ENCODE measurements at places on chromosomes 11 and 22.
A peak's percentile ranks its signal among the peaks of the same experiment; 100 is the strongest.

- peak; percentile 16 for DNase-seq
These were observed 179.0 kb downstream of the GRM5 start for GRCh38 chr11:88886796-88887195.

DNA sequence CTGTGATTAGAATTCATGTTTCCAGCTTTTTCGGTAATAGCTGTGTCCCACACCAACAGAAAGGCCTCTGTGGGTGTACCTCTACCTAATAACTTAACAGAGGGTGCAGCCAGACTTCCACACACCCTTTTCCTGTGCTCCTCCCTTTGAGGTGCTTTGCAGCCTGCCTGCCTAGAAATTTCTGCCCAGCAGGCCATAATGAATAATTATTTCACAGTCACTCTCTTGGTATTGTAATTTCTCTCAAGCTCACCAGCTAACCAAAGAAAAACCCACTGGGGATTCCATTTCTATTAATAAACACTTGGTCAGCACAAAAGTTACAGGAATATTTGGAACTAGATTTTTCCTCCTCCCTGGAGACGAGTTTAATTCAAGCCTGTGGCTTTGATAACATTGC, 13.3 kb downstream of the WT1 start:
- DNase-seq, result no peak

DNA sequence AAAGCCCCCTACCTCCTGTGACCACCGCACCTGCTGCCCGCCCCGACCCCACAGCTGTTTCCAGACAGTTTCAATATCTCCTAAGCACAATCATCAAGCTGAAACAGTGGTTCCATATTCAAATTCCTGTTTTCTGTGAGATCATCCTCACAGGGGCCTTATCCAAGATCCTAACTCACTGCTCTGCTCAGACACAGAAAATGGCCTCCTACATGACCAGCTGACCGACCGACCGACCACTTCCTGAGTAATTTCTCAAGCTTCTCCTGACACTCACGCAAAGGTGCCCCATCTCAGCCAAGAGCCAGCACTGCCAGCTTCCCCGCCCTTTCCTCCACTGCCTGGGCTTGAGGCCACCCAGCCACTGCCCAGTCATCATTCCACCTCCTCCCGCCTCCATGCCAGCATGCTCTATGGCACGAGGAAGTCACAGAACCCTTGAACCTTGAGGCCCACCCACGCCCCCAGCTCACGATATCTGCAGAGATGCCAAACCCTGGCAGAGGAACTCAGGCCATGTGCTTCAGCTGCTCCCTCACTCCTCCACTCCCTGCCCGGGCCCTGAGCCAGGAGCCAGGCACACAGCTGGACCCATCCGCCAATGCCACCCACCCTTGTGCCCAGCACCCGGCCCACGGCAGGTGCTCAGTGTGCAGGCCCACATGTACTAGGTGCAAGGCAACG, 14.0 kb downstream of the KIAA0930 start:
- DNase-seq, result no peak

- DNase-seq, result no peak
These were observed 10.4 kb downstream of the USP2 start for GRCh38 chr11:119371067-119371601.

DNA sequence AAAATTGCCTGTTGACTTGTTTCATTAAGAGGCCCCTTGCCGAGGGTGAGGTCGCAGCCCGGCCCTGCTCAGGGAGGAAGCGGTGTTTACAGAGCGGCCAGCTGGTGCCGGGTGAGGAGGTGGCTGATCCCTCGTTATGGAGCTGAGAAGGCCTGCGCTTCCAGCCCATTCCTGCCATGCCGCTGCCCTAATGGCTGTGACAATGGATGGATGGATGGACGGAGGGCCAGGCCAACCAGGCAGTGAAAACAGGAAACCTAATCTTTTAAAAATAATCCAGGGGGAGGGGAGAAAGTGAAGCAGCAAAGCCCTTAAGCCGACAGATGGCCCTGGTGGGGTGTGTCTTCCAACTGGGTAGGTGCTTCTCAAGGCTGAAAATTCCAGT, 38.5 kb downstream of the BCR start:
- DNase-seq, result peak; percentile 78

DNA sequence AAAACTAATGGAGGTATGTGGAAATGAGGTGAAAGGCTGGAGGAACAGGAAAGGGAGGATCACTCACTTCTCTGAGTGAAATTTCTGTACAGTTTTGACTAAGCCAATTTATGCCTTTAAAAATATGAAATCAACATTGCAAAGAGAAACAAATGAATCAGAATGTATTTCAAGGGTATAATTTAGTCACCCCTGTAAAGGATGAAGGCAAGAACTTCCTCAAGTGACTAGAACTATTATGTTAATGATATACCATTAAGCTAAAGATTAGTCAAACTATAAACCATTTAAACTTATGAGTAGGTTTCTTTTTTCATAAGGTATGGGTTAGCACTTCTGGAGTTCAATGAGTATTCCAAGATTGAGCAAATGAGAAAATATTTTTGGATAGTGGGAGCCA, 184.5 kb upstream of the CHORDC1 start:
- no peak for DNase-seq
